NCI-H1694 treated with DMSO at 0.1 percent for 48 hours (cell line): ENCODE measurements at places on chromosomes 2 and 18.

- no peak for DNase-seq
Measured at GRCh38 chr2:104772996-104773395, 80.9 kb upstream of the POU3F3 start.

DNA sequence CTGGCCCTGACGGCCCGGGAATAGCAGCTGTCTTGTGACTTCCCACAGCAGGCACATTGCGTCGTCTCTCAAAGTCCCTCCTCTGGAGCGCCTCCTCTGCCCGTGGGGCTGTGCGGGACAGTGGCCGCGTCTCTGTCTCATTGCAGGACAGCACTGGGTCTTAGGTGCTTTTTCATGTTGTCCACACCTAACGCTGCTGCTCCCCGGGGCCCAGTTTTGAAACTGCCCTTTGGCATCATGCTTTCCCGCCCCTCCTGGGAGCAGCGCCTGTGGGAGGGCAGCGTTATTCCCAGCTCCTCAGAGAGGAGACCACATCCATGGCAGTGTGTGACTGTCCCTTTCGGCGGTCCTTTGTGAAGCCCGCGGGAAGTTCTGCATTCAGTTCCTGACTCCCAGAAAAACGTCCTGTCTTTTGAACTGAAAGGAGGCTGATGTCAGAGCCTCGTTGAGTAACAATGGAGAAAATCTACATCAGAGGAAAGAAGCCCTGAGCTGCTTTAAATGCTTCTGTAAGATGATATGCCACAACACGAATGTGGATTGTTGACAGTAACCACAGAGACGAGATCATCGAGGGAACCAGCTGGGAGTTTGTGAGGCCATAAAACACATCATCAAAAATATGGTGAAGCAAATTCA lies 226.0 kb downstream of the FAM210A start:
- DNase-seq, result no peak

DNA sequence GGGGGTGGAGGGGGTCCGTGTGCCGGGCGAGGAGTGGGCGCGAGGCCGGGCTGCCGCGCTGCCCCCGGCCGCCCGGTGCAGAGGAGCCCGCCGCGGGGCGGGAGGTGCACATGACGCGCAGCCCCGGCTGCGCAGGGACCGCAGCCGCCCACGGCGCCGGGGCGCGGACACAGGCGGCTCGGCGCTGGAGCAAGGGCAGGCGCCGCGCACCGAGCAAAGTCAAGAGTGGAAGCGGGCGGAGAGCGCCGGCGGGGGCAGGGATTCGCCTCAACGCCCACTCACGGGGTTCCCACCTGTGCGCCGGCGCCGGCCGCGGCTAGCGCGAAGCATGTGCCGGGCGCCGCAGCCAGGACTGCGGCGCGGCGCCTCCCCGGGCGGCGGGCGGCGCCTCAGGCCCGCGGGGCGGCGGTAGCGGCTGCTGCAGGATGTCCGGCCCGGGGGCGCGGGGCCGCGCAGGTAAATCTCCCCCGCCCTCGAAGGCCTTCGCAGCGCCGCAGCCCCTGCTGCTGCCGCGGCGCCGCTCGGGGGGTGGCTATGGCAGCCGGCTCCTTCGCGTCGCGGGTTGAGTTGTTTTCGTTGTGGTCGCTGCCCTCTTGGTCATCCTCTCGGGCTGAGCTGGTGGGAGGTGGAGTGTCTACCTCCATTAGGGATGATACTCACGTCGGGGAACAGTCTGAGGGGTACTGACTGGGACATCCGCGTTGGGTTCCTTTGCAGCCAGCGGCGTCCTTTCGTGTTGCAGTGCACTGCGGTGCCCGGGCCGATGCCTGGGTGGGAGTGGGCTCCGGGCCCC lies 216.3 kb upstream of the DTNA start:
- DNase-seq, result no peak

DNA sequence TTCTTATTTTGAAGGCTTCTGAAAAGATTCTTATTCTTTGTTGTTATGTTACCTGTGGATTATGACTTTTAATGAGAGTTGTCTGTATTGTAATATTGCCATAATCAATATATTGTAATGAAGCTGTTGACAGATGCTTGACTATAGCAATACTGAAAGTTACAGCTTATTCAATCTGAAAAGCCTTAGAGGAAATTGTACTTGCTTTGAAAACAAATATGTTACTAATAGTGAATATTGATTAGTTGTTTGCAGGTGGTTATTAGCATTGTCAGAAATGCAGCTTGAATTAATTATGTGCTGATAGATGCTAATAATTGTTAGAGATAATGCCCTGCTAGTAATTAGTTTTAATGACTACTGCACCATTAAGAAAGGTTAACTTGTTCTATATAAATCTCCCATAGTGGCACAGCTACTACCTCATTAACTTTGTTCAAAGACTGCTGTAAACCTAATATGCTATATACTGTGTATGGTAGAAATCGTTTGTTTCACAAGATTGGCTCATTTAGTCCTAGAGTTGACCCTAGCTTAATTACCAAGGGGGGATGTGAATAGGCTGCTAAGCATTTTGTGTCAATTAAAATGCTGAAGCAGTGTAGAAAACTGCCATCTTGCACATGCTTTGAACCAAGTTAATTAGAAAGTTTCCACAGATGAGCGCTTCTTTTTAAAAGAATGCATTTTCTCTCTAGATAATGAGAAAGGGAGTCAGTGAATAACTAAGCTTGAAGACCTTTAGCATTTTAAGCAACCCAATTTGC lies 30.5 kb downstream of the SLC39A10 start:
- DNase-seq, result no peak

- no peak for DNase-seq
Measured at GRCh38 chr18:25701821-25702220, 349.9 kb upstream of the ZNF521 start.

GRCh38 chr18:26262156-26262555 lies 35.9 kb downstream of the TAF4B start:
- DNase-seq, result no peak

- DNase-seq, result no peak
Measured at GRCh38 chr2:189578272-189578950, 2.2 kb downstream of the SLC40A1 start.

GRCh38 chr2:192053921-192054320 lies 140.8 kb downstream of the TMEFF2 start:
- no peak for DNase-seq

GRCh38 chr2:235849489-235849888 lies 318.7 kb downstream of the GBX2 start:
- DNase-seq, result no peak

DNA sequence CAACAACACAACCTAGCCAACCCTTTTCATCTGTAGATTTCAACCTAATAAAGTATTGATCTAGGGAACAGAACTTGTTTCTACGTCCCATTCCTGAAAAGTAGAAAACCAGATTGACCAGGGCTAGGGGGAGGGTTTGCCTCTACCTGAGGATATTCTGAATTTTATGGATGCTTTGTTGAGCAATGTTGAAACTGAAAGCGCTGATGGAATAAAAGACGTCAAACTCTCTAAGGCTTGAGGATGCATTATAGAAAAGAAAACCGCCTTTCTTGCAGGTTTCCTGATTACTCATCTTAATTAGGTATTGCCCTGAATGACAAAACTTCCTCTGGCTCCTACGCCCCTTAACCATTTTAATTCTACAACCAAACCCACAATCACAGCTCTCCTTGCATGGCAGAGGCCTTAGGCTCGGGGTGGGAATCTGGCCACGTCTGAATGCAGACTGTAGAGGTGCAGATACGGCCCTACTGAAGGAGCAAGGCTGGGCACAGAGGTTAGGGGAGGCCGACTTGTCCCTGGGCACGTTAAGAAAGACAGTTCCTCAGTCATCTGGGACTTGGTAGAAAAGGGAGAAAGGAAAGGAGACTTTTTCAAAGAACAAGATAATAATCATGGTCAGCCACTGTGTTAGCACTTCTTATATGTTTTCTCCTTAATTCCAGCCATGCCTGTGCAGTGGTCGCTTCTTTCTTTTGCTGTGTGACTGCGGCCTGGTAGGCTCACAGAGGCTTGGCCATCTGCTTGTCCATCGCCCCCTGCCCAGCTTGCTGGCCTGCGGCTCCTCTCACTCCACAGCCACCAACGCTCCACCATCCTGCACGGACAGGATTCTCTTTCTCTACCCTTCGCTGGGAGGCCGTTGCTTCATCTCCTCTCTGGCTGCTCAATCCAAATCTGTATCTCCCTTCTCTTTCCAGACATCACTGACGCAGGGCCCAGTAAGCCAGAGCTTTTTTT lies 209.5 kb downstream of the VAPA start:
- no peak for DNase-seq

GRCh38 chr2:224933431-224933830 lies 108.8 kb downstream of the DOCK10 start:
- DNase-seq, result no peak

GRCh38 chr2:216234106-216234505 lies 125.0 kb downstream of the XRCC5 start:
- DNase-seq, result no peak

GRCh38 chr2:230781130-230781797 lies 68.6 kb downstream of the CAB39 start:
- DNase-seq, result no peak

- DNase-seq, result no peak
Measured at GRCh38 chr2:235641956-235642355, 148.1 kb downstream of the AGAP1 start.

DNA sequence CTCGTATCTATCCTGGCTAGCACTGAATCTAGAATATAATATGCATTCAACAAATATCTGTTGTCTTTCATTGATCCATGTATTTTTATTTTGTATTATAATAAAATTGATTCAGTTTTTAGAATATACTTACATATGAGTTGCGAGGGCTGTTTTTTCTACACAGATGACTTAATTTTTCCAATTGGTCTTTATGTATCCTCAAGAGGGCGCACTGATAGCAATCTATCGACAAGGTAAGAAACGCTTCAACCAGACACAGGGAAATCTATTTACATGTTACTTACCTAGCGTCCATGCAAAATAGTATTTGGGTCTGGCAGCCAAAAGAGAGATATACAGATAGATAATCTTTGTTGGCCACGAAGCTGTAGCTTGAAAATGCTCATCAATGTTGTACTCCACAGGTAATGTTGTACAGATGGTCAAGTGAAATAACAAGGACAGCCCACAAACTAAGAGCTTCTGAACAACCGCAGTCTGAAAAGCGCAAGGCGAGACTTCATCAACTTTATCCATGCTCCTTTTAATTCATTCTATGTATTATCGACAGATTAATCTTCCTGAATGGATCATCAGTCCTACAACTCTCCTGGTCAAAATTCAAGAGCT lies 35.5 kb upstream of the KIDINS220 start:
- DNase-seq, result peak; percentile 84

DNA sequence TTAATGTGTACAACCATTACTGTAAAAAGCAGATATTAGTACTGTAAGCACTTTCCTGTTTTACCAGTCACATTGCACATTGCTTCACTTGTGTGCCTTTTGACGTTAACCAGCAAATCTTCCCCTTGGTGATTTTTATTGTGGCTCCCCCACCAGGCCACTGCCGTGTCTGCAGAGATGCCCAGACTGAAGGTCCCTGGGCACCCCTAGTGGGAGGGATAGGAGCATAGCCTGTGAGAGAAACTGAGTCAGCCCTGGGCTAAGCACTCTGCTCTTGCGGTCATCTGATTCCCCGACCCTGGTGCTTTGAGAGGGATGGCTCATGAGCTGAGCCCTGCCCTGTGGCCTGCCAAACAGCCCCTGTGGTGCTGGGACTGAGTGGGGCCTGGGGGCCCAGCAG lies 73.4 kb downstream of the INPP4A start:
- no peak for DNase-seq

- no peak for DNase-seq
Measured at GRCh38 chr18:2979129-2979528, 33.8 kb downstream of the LPIN2 start.
